ENCODE measurements at places on chromosomes 7 and 10.

- no peak for DNase-seq
Measured at GRCh38 chr7:67429735-67430134, 433.1 kb downstream of the TYW1 start.

- no peak for DNase-seq
Measured at GRCh38 chr7:98249106-98249505, 2.9 kb downstream of the TECPR1 start.

- DNase-seq = peak; percentile 88
Measured at GRCh38 chr10:79070606-79071395, 2.0 kb downstream of the ZMIZ1 start.

DNA sequence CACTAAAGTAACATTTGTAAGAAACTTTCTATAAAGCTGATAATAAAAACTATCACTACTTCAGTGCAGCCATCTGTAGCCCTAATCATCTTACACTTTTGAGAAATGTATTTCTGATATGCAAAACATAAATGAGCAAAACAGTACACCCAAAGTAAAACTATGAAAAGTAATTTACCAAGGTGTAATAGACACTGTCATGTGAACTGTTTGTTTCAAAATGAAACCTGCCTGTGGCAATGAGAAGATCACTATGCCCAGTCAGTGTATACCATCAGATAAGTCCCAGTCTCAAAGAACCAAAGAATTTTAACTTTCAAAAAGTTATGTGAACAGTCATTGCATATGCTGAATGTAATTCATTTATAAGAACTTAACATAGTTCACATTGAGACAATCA is 398.1 kb downstream of the CDC14C start:
- DNase-seq = no peak

GRCh38 chr7:138570715-138571114 is 110.7 kb downstream of the TRIM24 start:
- no peak for DNase-seq

GRCh38 chr10:70404787-70405036 is 767 bp downstream of the EIF4EBP2 start:
- no peak for DNase-seq

DNA sequence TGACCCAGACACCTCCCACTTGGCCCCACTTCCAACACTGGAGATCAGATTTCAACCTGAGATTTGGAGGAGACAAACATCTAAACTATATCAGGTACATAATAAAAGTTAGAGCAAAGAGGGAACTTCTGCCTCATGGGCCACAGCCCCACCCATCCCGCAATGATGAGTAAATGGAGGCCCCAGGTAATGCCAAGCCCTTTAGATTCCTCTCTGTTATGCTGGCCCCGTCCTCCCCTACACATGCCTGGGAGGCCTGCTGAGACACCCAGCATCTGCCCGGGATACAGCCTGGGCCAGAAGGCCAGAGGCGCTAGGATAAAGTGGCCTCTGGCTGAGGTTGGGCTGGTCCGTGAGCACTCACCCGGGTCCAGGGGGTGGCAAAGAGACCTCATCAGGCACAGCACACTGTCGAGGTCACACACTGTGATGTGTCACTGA is 185.5 kb upstream of the SH2B2 start:
- no peak for DNase-seq

GRCh38 chr10:89156161-89156835 is 50.8 kb downstream of the CH25H start:
- DNase-seq = no peak

GRCh38 chr7:130488392-130489139 is 3.3 kb upstream of the MEST start:
- peak; percentile 46 for DNase-seq

DNA sequence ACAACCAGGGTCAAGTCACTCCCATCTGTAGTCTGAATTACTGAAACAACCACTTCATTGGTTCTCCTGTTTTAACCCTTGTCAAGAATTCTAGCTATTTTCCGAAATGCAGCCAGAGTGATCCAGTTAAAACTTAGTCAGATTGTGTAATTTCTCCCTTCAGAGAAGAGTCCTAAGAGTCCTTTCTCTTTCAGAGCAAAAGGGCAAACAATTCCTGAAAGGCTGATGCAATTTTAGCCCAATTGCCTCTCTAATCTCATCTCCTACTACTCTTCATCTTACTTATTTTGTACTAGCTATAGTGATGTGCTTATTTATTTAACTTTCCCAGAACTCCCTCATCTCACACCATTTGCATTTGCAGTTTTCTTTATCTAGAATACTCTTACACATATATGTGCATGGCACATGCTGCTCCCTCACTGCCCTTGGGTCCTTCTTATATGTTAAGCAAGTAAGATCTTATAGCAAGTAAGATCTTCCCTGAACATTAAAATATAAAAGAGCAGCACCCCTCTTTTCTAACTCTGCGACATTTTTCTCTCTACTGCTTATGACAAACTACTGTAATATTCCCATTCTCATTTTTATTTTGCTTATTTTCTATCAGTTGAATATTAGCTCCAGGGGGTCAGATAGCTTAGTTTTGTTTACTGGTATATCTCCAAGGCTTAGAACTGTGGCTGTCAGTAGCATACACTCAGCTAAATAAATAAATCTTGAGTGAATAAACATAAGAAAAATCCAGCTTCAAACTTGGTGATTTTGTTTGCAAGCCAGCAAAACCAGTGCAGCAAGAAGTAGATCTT is 44.6 kb downstream of the HGF start:
- DNase-seq = peak; percentile 80

- DNase-seq = peak; percentile 76
Measured at GRCh38 chr10:3902809-3903410, 117.9 kb upstream of the KLF6 start.

DNA sequence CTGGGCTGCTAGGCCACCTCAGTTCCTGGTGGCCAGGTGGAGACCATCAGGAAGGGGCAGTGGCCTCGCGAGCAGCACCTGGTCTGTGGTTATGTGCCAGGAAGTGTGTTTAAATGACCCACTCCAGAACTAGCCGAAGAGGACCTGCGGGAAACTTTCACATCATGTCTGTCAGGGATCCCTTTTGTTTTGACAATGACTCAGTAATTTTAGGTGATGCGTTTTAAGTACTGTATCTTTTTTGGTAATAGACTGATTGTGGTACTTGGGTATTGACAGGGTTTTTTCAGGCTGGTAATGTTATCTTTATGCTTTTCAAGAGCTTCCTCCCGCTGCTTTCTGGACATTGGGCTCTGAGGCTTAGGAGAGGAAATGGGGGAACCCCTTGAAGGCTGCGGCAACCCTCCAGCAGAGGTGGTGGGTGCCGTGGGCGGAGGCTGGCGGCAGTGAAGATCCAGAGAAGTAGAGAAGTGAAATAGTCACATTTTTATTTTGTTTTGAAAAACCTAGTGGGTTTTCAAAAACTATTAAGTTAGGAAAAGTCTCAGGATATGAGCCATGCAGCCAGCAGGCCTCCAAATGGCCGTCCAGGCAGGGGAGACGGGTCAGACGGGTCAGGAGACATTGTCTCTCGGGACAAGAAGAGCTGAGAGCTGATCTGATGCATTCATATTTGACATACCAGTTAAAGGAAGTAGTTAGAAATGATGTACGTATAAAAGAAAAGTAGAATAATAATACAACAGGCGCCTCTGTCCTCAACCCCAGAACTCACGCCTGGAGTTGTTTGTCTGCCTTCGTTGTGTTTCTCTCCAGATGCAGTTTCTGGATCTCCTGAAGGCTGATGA is 27.7 kb downstream of the PPP2R2D start:
- peak; percentile 33 for DNase-seq

- no peak for DNase-seq
Measured at GRCh38 chr10:43249962-43250614, 16.8 kb downstream of the RASGEF1A start.

- DNase-seq = no peak
Measured at GRCh38 chr10:33808475-33808874, 474.0 kb upstream of the NRP1 start.

DNA sequence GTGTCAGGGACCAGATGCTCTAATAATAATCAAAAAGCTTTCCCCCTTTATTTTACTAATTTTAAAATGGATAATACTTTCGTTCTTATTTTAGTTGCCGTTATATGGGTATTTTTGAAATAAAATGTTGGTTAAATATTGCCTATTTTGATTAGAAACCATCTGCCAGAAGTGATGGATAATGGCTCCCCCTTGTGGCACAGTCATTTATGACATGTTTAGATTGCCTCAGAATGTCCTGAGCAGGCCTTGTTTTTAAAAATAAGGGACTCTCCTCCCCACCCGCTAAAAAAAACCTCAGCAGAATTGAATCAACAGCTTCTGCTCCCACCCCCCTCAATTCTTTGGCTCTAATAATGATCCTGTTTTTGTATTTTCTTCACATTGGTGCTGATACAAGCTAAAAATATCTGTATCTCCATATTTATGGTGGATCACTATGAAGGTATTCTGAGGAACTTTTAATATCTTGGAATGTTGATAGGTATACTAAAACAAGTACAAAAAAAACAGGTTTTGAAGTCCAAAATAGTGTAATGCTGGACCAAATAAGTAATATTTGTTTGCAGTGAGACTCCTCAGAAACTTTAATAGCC is 38.8 kb downstream of the TMEM60 start:
- peak; percentile 75 for DNase-seq

GRCh38 chr7:158904599-158904998 is 48.2 kb downstream of the DYNC2I1 start:
- no peak for DNase-seq

DNA sequence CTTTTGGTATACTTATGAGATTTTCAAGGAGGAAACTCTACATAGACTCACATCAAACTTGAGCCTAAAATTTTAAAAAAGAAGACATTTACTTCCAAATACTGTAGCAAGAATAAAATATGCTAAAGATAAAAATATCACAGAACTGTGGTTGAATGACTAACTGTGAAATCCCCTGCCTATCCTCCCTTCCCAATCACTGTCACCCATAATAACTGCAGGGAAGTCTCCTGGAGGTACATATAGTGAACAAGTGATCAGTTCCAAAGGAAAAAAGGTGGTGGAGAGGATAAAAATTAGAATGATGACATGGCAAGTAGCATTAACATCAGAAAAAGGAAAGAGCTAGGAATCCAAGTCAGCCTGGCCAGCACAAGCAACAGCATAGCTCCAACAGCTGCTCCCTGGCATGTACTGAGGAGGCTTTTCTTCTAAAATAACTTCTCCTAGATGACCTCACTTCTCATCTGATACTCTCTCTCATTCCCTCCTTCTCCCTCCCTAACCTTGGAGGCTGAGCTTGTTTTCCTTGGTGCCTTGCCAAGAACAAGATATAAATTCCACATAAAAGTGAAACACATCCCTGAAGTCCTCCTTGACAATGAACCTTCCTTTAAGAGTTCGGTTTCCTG is 124.0 kb downstream of the IQUB start:
- DNase-seq = peak; percentile 49

- DNase-seq = no peak
Measured at GRCh38 chr7:129090300-129090907, 35.5 kb upstream of the TNPO3 start.

- DNase-seq = no peak
Measured at GRCh38 chr10:117686606-117687005, 144.1 kb downstream of the EMX2 start.

DNA sequence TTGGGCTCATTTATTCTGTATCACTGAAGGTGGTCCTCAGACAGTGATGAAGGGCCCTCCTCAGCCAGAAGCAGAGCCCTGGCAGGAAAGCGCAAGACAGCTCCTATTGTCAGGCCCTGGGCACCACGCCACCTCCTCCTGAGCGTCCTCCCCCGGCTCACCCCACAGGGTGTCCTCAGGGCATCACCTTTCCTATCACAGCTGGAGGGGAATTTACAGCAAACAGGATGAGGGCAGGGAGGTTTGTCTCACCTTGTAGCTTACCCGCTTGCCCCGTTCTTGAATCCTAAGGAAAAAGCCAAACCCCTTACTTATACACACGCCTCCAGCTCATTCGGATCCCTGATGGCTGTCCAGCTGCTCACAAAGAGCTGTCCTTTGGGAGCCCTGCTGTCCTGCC is 50.2 kb upstream of the LANCL2 start:
- DNase-seq = no peak

DNA sequence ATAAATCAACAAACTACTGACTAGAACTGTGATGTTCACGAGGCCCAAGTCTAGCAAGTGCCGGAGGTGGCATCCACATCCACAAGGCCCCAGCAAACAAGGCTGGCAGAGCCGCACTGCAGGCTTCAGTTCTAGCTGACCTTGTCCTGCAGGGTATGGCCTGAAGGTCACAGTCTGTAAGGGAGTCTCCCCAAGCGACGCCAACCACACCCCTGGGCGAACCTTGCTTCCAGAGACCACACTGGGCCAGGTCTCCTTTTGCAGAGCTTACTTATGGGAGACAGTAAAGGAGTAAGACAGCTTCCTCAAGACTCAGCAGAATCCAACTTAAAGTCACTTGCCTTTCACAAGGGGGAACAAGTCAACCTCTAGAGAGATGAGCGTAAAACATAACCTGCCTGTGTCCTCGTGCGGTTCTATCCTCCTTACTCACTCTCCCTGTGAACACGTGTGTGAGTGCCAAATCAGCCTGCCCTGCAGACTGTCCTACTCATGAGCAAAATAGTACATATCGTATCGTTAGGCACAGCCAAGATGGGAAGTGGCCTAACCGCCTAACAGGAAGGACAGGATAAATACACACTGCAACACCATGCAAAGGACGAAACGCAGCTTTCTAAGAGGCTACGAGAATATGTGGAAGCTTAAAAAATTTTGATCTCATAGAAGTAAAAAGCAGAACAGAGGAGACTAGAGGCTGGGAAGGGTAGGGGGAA is 22.7 kb downstream of the FAM53B start:
- no peak for DNase-seq

GRCh38 chr10:60803865-60804264 is 25.6 kb downstream of the CDK1 start:
- DNase-seq = no peak

DNA sequence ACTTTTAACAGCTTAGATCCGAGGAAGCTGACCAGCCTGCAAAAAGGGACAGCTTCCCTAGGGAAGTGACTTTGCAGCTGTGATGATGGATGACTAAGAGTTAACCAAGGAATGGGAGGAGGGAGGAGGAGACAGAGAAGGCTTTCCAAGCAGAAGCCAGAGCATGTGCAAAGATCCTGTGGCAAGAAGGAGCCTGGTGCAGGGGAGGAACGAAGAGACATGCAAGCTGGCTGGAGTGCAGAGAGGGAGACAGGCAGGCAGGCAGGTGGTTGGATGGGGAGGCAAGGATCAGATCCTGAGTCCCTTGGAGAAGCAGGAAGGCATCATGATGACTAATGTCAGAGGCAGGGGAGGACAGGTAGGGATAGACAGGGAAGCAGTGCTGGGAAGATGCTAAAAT is 148.8 kb downstream of the PFKFB3 start:
- DNase-seq = no peak

DNA sequence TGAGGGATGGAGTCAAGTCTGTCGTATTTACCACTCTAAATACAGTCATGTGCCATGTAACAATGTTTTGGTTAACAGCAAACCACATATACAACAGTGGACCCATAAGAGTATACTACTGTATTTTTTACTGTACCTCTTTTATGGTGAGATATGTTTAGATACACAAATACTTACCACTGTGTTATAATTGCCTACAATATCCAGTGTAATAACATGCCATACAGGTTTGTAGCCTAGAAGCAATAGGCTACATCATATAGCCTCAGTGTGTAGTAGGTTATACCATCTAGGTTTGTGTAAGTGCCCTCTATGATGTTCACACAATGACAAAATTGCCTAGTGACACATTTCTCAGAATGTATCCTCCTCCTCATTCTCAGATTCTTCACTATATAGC is 110.4 kb downstream of the FAM107B start:
- no peak for DNase-seq

Measured in mesenchymal stem cell (in vitro differentiated cells and primary cell).